ENCODE measurements at places on chromosomes 2 and 18.

DNA sequence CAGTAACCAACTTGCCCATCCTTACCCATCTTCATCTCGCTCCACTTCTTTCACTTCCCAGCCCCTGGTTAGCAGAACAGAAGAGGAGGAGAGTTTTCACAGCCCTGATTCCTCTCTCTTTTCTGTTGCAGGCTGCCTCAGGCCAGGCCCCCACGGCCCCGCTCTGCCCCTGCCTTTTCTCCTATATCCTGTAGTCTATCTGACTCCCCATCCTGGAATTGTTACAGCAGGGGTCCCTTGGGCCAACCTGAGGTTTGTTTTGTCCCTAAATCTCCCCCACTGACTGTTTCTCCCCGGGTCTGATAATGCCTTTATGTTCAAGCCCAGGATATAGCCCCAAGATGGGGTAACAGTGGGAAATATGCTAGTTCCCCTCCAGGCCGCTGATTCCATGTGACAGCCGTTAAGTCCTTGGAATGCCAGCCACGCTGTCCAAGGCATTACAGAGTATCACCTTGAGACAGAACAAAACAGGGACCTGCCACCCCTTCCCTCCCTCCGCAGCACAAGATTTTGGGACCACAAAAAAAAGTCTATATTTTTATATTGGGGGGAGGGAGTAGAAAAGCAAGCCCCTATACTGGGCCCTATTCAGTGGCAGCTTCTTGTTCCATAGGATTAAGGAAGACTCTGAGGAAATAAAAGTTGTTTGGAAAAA lies 1.4 kb downstream of the OST4 start:
- DNase-seq: no peak

GRCh38 chr2:14891546-14891945 lies 259.0 kb downstream of the LRATD1 start:
- no peak for DNase-seq

- DNase-seq: peak; percentile 43
Measured at GRCh38 chr2:84493514-84493913, 22.8 kb upstream of the DNAH6 start.

DNA sequence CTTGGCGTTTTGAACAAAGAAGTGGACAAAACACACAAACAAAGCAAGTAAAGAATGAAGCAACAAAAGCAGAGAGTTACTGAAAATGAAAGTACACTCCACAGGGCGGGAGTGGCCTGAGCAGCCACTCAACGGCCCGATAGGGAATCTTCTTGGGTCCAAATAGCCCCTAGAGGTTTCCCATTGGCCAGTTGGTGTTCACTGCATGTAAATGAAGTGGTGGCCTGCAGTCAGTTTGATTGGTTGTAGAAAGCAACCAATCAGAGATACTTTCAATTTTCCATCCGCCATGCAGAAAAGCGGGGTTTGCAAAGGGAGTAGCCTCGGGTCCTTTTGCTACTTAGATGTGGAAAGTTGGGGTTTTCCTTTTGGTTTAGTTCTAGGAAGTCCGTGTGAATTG lies 31.6 kb downstream of the CYBRD1 start:
- no peak for DNase-seq

DNA sequence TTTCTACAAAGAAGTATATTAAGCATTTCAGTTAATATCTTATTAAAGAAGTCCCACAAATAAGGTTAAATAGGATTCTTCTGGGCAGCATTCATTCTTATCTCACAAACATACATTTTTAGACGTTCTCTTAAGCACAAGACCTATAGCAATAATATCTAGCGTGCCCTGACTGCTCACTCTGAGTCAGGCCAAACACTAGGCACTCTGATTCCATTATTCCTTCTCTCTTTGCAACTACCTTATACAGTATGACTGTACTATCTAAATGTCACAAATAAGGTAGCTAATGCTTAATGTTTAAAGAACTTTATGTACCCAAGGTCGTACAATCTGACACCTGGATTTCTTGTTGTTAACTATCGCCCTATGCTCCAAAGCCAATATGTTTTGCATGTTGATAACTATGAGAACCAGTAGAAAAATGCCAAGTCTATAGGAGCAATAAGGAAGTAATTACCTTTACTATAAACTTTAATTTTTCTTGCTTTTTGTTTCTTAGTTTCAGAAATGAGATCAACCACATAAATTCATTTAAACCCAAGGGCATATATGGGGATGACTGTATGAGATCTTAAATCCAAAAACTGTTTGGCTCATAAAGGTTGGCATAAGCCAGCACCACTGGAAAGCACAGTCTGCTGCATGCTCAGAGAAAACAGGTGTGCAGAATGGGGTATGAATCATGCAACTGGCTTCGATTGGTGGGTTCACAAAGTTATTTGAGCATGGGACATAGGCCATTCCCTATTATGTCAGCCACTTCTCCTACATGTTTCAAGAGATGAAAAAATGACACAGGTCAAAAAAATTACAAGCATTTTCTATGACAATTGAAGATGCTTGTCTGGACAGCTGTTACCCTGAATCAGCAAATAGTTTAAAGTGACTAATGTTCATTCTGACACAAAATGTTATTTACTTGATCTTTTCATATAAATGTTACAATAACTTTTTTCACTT lies 352.0 kb downstream of the IRS1 start:
- DNase-seq: no peak

DNA sequence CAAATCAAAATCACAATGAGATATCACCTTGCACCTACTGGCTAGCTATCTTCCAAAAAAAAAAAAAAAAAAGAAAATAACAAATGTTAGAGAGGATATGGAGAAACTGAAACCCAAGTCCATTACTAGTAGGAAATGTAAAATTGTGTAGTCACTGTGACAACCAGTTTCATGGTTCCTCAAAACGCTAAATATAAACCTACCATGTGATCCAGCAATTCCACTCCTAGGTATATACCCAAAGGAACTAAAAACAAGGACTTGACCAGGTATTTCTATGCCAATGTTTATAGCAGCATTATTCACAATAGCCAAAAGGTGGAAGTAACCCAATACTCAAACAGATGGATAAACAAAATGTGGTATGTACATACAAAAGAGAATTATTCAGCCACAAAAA lies 11.7 kb upstream of the SCRN3 start:
- peak; percentile 48 for DNase-seq

GRCh38 chr2:176685908-176686307 lies 416.7 kb downstream of the MTX2 start:
- no peak for DNase-seq

DNA sequence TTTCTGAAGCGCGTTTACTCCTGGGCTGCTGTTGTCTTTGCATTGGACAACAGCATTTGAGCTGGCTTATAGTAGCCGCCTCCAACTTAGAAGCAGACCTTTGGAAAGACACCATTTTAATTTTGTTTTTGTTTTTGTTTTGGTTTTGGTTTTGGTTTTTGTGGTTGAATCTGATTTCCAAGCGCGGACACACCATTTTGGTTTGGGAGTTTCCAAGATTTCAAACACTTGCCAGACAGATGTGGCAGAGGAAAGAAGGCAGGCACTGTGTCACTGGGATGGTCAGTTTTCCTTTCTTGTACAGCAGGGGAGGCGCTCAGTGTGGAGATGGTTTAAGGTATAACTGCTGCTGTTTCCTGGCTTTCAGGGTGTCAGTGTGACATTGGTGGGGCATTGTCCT lies 126.8 kb downstream of the LAMA3 start:
- no peak for DNase-seq

GRCh38 chr2:62455957-62456692 lies 49.9 kb downstream of the TMEM17 start:
- no peak for DNase-seq

Data from Karpas-422 (cell line).